ENCODE measurements at places on chromosomes 12 and 14.

- DNase-seq = no peak
These were observed 184.2 kb upstream of the DIO3 start for GRCh38 chr14:101377069-101377468.

DNA sequence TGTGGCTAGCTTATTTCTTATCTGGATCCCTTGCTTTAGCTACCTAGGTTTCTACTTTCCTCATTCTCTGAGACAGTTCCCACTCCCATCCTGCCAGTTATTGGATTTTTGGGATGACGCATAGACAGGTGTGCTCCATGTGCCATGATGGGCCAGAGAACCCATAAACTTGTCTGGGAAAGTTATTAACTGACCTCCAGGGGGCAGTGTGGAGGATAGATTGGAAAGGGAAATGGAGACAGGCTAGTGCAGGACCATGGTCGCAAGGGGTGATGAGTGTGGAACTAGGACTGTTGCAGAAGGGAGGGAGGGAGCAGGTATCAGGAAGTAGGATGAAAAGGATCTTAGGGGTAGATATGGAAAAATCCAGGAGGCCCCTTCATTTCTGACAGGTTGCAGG, 80.3 kb downstream of the ESRRB start:
- peak; percentile 36 for DNase-seq

- DNase-seq = no peak
These were observed 269.8 kb downstream of the ATP23 start for GRCh38 chr12:58211211-58211610.

DNA sequence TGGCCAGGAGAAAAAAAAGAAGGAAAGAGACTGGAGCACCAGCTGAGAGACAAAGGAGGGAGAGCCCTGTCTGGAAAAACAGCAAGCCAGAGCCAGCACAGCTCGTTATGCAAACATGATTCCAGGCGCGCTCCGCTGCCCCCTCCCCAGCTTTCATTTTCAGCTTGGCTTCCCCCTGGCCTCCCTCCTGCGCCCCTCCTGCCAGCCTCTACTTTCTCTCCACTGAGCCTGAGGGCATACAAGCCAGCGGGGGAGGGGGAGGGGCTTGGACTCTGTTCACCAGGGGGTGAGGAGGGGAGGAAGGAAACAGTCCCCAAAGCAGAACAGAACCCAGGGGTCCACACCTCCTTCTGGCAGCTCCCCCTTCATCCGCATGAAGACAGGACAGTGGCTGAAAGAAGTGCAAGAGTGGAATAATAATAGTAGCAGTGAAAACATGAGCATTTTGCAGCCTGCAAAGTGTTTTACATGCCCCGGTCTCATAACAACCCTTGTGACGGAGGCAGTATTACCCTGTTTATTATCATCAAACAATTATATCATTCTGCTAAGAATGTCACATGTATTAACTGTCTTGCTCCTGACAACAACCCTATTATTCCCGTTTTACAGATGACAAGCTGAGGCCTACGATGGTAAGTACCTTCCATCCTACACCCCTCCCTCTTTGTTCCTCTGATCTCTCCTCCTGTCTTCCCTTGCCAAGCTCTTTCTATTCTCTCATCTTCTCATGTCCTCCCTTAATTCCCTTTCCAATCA, 24.2 kb downstream of the SMUG1 start:
- DNase-seq = no peak

GRCh38 chr12:32151086-32151485, 44.4 kb downstream of the BICD1 start:
- DNase-seq = no peak

DNA sequence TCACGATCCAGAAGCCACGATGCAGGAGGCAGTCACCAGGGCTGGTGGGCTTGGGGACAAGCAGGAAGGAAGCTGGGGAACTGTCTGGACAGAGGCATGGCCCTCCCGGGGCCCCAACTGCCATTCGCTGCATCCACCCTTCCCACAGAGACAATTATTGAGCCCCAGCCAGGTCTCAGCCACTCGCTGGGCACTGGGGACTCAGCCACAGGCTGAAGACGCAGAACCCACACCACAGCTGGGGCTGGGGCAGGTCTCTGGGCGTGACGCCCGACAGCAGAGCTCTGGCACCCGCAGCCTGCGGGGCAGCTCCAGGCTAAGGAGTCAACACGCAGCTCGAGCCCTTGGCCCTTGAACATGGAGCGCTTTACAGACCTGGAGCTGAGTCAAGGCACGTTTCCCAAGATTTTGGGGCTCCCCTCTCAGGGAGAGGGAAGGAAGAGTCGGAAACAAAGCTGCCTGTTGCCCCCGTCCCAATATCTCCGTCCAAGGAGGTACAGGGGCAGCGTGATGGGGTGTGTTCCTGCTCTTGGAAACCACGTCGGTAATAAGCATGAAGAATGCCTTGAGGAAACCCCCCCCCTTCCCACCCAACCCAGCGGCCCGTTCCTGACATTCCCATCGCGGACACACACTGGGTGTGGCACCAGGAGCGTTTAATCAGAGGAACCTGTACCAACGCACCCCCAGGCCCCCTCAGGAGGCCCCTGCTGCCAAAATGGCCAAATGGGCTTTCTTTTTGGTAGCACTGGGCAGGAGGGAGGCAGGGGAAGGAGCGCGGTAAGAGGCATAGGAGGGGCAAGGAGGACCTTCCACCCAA, 6.7 kb downstream of the RIMBP2 start:
- no peak for DNase-seq

DNA sequence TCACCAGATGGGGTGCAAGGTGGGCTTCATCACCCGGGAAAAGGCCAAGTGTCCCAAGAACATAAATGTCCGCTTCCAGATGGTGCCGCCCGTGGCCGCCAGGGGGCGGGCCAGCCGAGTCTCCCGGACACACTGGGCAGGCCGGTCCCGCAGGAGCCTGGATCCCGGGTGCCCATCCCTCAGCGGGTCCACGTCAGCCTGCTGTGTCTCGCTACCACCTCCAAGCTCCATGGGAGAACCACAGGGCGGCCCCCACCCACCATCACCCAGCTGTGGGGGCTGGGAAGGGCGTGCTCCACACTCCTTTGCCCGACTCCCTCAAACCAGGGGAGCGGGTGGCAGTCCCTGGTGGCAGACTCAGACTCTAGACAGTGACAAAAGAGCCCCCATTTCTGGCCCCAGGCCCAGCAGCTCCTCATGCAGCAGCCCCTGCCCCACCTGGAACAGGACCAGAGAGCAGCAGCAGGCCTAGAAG, 22.0 kb upstream of the NUDT14 start:
- peak; percentile 86 for DNase-seq

DNA sequence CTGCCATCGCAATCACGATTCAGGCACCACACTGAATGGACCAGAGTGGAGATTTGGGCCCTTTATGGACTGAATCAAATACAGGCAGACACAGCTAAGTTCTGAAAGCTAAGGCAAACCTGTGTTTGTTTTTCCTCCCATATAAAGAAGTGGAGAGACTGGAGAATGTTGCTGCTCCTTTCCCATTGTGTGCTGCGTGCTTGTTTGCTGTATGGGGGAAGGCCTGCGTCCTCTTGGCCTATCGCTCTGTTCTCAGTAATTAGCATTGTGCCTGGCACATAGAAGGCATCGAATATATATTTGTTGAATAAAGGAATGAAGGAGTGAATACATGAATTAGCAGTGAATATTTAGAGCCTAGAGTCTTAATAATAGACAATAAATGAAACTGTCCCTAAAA, 12.4 kb downstream of the ST8SIA1 start:
- DNase-seq = no peak

GRCh38 chr12:1474574-1475153, 119.7 kb downstream of the FBXL14 start:
- DNase-seq = no peak

GRCh38 chr14:73953731-73954130, 3.6 kb downstream of the COQ6 start:
- no peak for DNase-seq

- no peak for DNase-seq
These were observed 128.2 kb downstream of the RGS6 start for GRCh38 chr14:72060460-72060859.

GRCh38 chr14:78917462-78917861, 747.3 kb downstream of the NRXN3 start:
- DNase-seq = no peak

GRCh38 chr14:50357124-50357523, 39.6 kb downstream of the CDKL1 start:
- DNase-seq = no peak

DNA sequence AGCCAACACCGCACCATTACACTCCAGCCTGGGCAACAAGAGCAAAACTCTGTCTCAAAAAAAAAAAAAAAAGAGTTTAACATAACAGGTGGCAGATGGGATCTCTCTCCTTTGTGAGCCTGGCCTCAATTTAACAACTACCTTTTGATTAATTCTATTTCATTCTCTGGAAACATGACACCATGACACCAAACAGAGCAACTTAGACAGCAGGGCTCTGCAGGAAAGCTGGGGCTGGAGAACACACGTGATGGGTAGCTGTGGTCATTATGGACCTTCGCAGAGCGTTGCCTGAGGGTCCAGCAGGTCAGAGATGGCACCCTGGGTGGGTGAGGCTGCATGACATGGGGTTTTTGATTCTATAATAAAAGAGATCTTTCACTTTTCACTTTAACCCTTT, 1.7 kb upstream of the DGLUCY start:
- no peak for DNase-seq

DNA sequence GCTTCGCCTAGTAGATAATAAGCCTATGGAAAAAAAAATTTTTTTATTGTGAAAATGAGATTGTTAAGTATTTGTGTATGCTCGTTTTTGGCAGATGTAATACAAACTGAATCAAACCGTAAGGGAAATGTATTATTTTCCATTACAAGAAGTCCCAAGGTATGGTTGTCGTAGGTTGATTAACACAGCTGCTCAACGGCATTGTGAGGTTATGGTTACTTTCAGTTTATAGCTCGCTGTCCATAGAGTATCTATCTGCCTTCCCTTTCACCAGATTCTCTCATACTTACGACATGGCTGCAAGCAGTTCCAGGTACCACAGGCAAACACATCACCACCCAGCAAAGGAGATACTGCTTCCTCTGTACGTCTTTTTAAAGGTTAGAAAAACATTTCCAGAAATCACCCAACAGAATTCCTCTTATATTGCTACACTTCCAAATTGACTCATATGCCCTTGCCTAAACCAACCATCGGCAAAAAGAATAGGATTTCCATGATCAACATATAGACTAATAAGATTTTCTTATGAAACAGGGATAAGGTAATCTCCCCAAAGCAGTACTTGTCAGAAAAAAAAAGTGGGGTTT, 338.6 kb downstream of the SYT1 start:
- DNase-seq = no peak

- DNase-seq = no peak
These were observed 11.1 kb downstream of the DICER1 start for GRCh38 chr14:95146079-95146771.

- no peak for DNase-seq
These were observed 29.6 kb upstream of the TBPL2 start for GRCh38 chr14:55470025-55470424.

DNA sequence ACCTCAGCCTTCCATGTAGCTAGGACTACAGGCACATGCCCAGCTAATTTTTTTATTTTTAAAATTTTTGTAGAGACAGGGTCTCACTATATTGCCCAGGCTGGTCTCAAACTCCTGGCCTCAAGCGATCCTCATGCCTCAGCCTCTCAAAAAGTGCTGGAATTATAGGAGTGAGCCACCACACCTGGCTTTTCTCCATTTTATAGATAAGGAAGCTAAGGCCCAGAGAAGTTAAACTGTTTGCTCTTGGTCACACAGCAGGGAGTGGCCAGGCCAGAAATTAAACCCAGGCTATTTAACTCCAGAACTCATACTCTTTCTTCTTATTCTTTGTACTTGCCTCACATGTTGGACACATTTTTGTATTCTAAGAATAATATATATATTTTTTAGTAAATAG, 16.5 kb downstream of the UBE3B start:
- no peak for DNase-seq

- no peak for DNase-seq
These were observed 206.6 kb upstream of the RTL1 start for GRCh38 chr14:101109981-101110728.

GRCh38 chr14:88911809-88912208, 87.4 kb downstream of the TTC8 start:
- no peak for DNase-seq

DNA sequence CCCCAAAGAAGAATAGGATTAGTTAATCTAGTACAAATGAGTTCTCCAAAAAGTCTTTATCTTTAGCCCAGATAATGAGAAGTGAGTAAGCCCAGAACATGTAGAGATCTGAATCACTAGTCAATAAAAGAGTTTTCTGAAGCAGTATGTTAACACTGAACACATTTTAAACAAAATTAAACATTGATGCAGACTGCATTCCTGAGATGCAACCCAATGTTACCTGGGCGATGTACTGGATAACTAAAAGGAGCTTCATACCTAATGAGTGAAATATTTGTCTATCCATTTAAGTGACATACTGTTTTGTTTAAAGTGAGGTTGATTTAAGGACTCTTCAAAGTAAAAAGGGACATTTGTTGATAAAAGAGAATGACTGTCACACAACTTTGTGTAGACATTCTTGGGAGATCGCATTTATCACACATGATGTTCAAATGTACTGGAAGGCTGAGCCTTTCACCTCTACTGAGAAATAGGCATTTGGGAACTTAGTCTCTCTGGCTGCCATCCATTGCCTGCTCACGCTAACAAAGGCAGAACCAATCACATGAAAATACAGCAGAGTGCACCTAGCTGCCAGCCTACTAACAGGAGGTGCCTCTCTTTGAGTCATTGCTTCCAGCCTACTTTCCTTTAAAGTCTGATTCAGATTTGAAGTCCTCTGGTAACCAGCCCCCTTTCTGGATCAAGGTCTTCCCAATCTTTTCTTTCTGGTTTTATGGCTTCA, 287.7 kb downstream of the BTG1 start:
- DNase-seq = no peak

GRCh38 chr12:27243006-27243405, 1.1 kb upstream of the STK38L start:
- DNase-seq = no peak

- DNase-seq = no peak
These were observed 194.8 kb upstream of the C14orf180 start for GRCh38 chr14:104384776-104385071.

DNA sequence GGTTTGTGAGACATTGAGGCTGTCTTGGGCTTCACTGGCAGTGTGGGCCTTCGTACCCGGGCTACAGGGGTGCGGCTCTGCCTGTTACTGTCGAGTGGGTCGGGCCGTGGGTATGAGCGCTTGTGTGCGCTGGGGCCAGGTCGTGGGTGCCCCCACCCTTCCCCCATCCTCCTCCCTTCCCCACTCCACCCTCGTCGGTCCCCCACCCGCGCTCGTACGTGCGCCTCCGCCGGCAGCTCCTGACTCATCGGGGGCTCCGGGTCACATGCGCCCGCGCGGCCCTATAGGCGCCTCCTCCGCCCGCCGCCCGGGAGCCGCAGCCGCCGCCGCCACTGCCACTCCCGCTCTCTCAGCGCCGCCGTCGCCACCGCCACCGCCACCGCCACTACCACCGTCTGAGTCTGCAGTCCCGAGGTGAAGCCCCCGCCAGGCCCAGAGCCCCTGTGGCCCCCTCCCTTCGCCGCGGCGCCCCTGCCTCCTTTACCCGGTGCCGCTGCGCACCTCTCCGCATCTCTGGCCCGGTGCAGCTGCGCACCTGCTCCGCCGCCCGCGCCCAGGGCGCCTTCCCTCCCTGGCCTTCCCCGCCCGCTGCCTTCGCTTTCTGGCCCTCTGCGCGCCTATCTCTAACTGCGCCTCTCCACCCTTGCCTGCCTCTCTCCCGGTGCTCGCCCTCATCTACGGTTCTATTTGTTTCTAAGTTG, at the start of gene ENO2:
Gene ENO2, plus strand, starts transcription at position 335 of the 701 bp plus-strand sequence. CDS start 1,253 bp downstream, outside the sequence.
- peak; percentile 73 for DNase-seq
